Breast epithelium (tissue), 4 donors: ENCODE measurements at places on chromosomes 7 and 10. TPM values are rescaled to one million over a fixed set of nuclear protein-coding genes. Genes with fewer than 3 reads are reported as not detected.

DNA sequence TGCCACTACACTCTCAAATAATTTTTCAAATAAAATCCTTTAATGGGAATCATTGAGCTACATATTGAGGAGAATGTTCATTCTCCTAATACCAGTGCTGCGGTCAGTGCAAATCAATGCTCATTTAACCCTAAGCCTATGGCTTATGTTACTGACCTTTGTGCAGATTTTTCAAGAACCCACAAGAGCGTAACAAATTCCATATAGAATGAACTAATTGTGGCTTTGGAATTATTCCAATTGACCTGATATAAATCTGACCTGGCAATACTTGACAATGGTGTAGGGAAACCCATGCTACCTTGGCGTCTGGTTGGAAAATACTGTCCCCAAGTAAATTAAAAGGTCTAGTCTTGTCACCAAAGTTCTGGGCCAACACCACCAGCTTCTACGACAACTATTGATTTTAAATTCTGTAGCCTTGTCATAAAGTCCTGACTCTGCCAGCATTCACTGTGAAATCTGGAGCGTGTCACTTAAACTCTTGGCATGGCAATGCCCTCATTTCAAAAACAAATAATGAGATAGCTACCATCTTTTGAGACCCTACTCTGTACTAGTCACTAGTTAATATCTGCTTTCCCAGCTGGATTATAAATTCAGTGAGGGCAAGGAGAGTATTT is 320.9 kb downstream of the AHR start:
- no peak for DNase-seq
- no peaks in the 10 kb centered on the region for H3K27me3 ChIP-seq
- H3K4me3 ChIP-seq: no peak overlapping the region

The SFMBT2 gene
- total RNA-seq: 3.5 TPM

GRCh38 chr7:158002486-158003080 is 585.0 kb downstream of the PTPRN2 start:
- H3K27ac ChIP-seq: no peak overlapping the region
- no peak overlapping the region for H3K4me3 ChIP-seq
- H3K4me1 ChIP-seq: no peaks in the 10 kb centered on the region
- H3K36me3 ChIP-seq: no peaks in the 10 kb centered on the region
- no peak for DNase-seq

DNA sequence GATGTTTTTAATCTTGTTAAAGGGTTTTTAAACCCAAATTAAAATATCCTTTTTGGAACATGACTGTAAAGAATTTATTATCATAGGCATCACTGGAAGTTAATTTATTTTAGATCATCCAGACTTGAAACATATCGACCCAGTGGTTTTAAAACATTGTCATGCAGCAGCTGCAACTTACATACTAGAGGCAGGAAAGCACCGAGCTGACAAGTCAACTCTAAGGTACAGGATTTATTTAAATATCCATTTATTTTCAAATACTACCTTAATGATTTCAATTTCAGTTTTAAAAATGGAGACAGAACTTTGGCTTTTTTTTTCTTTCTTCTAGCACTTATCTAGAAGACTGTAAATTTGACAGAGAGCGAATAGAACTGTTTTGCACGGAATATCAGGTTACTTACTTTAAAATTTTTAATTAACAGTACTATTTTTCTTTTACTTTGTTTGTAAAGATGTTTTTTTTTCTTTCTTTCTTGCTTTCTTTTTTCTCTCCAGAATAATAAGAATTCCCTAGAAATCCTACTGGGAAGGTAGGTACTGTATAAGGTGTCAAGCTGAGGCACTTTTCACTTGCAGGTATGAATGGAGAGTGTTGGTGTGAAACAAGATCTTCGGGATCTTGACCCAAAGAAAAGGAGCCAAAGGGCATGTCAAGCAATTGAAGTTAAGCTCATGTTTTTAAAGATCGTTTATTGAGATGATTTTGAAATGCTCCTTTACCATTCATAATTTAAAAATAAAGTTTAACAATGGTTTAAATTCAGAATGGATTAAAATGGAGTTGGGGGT is 1.8 kb downstream of the COMMD3 start:
- peaks cover 8% of the 10 kb centered on the region for H3K4me1 ChIP-seq
- DNase-seq: no peak
- no peaks in the 10 kb centered on the region for H3K27me3 ChIP-seq
- H3K4me3 ChIP-seq: no peak overlapping the region
- no peaks in the 10 kb centered on the region for H3K36me3 ChIP-seq

GRCh38 chr10:128560993-128561392 is 434.8 kb upstream of the MKI67 start:
- H3K36me3 ChIP-seq: no peaks in the 10 kb centered on the region
- no peak for DNase-seq
- H3K27me3 ChIP-seq: no peaks in the 10 kb centered on the region
- no peaks in the 10 kb centered on the region for H3K4me1 ChIP-seq

The SPACDR gene
- total RNA-seq: not detected

DNA sequence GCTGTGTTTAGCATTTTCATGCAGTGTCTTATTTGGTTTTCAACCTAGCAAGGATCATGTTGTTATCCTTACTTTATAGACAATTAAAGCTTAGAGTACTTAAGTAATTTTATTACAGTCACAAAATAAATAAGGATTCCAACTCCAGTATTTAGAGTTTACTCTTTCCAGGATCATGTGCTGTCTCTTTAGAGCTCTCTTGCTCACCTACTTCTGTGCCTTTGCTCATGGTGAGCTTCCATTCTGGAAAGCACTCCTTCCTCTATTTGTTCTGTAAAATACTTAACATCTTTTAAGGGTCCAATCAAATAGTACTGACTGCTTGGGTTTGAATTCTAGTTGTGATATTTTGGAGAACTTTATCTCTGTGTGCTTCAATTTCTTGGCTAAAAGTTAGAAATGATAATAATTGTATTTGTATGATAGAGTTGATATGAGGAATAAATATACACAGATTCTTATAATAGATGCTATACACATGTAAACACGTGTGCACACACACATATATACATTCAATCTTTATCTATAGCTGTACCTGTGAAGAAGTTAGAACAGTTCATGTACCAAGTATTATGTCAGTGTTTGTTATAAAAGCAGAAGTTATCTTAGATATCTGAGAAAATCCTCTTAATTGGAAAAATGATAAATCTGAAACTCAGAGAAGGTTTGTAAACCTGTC is 18.2 kb upstream of the CALCR start:
- DNase-seq: no peak
- no peaks in the 10 kb centered on the region for H3K36me3 ChIP-seq
- no peak overlapping the region for H3K4me3 ChIP-seq
- H3K27me3 ChIP-seq: no peaks in the 10 kb centered on the region

DNA sequence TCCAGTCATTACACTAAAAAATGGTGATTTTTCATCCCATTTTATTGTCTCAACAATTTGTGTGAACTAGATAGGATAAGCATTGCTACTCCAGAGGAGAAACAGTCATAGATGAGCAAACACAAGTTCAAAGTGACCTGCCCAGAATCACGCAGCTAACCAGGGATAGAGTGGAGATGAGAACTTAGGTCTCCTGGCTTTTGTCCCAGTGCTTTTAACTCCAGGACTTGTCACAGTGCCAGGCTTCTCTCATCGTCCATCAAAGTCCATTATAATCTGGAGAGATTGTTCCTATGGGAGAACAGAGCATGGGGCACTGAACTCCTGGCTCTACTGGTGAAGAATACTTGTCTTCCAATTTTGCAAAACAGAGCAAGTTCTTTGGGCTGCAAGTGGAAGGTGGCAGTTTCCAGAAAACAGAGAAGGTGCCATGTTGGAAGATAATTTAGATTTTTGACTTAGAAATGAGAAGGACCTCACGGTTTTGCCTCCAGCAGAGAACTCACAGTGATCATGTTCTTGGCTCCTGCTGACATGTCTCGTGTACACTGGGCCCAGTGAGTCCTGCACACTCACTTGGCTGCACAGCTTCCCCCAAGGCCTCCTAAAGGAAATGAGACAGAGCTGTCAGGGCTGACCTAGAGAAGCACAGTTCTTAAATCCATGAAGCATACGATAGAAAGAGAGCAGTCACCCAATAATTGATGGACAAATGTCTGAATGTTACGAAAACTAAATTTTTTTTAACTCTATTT is 322.9 kb upstream of the NRP1 start:
- H3K4me1 ChIP-seq: no peaks in the 10 kb centered on the region
- no peak overlapping the region for H3K4me3 ChIP-seq
- DNase-seq: no peak
- H3K27me3 ChIP-seq: no peaks in the 10 kb centered on the region
- no peaks in the 10 kb centered on the region for H3K36me3 ChIP-seq
- H3K27ac ChIP-seq: no peak overlapping the region

The CRHR2 gene
- 0.15 TPM for total RNA-seq

DNA sequence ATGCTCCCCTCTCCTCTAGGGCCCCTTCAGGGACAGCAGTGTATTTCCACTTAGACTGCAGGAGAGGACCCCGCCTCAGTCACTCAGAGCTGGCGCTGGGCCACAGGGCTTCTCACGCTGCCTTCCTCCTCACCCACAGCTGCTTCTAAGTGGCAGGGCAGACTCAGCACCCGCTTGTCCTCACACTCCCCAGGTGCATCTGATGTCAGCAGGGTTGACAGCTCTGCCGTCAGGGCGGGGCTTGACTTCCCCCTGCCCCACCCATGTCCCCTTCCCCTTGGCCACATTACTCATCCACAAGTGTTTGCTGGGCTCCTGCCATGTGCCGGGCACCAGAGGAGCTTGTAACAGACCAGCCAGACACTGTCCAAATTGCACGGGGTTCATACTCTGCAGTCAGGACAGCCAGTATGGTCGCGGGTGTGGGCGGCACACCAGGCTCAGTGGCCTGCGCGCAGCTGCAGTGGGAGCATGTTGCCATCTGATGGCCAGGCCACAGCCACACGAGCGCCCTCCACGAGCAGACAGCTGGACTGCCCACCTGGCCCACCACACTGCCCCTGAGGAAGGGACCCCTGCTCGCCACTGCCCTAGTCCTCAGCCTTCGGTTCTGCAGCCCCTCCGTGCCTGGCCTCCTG is 29.3 kb upstream of the TTYH3 start:
- peaks cover 8% of the 10 kb centered on the region for H3K36me3 ChIP-seq
- no peak overlapping the region for H3K27ac ChIP-seq
- no peaks in the 10 kb centered on the region for H3K4me1 ChIP-seq
- no peak for DNase-seq
- no peak overlapping the region for H3K4me3 ChIP-seq
- no peaks in the 10 kb centered on the region for H3K27me3 ChIP-seq

DNA sequence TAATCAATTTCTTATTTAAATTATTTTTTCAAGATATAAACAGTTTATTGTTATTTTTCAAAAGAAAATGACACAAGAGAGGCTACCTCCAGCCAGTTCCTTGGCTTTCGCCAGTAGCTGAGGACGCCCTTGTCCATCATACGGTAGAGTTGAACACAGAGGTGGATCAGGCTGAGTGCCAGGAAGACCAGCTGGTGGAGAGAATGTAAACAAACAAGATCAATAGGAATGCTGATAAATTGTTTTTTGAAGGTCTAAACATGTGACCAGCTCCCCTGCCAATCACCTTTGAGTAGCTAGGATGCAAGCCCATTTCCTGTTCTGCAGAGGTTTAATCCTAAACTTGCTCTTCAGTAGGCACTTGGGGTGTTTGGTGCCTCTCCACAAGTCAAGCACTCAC is 138.9 kb downstream of the PKD1L1 start:
- H3K27me3 ChIP-seq: no peaks in the 10 kb centered on the region
- no peaks in the 10 kb centered on the region for H3K4me1 ChIP-seq
- peak; percentile 10 for DNase-seq
- H3K4me3 ChIP-seq: no peak overlapping the region
- no peaks in the 10 kb centered on the region for H3K36me3 ChIP-seq

GRCh38 chr10:86632009-86632800 is 22.1 kb upstream of the OPN4 start:
- H3K36me3 ChIP-seq: no peaks in the 10 kb centered on the region
- H3K4me3 ChIP-seq: peak overlapping the region; percentile 41
- no peak for DNase-seq
- no peak overlapping the region for H3K27ac ChIP-seq
- H3K4me1 ChIP-seq: no peaks in the 10 kb centered on the region

GRCh38 chr10:130160775-130161174 is 24.6 kb downstream of the GLRX3 start:
- H3K4me1 ChIP-seq: no peaks in the 10 kb centered on the region
- DNase-seq: no peak
- no peak overlapping the region for H3K27ac ChIP-seq
- no peaks in the 10 kb centered on the region for H3K36me3 ChIP-seq
- no peaks in the 10 kb centered on the region for H3K27me3 ChIP-seq

The VAX1 gene
- total RNA-seq: not detected

DNA sequence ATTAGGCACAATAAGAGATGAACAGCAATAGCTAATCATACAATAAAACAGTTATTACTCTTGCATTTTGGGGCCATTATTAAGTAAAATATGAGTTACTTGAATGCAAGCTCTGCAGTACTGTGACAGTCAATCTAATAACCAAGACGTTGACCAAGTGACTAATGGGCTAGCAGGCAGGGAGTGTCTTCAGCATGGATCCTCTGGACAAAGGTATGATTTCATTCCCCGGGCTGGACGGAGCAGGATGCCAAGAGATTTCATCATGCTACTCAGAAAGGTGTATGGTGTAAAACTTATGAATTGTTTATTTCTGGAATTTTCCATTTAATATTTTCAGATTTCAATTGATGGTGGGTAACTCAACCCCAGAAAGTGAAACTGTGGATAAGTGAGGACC is 80.9 kb downstream of the SHH start:
- no peaks in the 10 kb centered on the region for H3K4me1 ChIP-seq
- no peak overlapping the region for H3K27ac ChIP-seq
- no peak overlapping the region for H3K4me3 ChIP-seq
- no peak for DNase-seq
- H3K27me3 ChIP-seq: no peaks in the 10 kb centered on the region
- H3K36me3 ChIP-seq: no peaks in the 10 kb centered on the region

GRCh38 chr10:66737241-66737640 is 188.6 kb upstream of the LRRTM3 start:
- no peaks in the 10 kb centered on the region for H3K27me3 ChIP-seq
- H3K27ac ChIP-seq: no peak overlapping the region
- H3K4me3 ChIP-seq: no peak overlapping the region
- no peak for DNase-seq
- H3K36me3 ChIP-seq: no peaks in the 10 kb centered on the region

DNA sequence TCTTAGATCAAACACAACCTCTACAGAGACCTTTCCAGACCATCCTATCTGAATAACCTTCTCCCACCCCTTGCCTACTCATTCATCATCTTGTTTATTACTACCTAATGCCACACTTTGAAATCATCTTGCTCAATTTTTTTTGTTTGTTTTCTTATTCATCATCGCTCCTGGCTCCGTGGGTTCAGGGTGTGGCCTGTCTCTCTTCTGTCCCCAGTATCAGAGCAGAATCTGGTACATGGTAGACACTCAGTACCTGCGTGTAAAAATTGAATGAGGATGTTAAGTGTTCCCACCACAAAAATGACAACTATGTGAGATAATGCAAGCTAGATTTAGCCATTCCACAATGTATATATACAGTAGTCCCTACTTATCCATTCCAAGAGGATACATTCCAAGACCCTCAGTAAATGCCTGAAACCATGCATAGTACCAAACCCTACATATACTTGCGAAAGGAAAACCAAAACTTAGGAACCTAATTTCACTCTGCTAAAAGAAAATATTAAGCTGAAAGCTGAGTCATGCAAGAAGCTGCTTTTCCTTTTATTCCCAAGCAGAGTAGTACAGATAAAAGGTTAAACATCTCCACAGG is 72.1 kb upstream of the SEC61G start:
- no peaks in the 10 kb centered on the region for H3K27me3 ChIP-seq
- no peak for DNase-seq
- no peaks in the 10 kb centered on the region for H3K4me1 ChIP-seq

The TMEM236 gene
- 0.59 TPM for total RNA-seq
